Hypothalamus (tissue), 51 donors: ENCODE measurements at places on chromosomes 7 and 10.

GRCh38 chr10:128751284-128751683, 625.1 kb upstream of the MKI67 start:
- peak; percentile 15 for DNase-seq

DNA sequence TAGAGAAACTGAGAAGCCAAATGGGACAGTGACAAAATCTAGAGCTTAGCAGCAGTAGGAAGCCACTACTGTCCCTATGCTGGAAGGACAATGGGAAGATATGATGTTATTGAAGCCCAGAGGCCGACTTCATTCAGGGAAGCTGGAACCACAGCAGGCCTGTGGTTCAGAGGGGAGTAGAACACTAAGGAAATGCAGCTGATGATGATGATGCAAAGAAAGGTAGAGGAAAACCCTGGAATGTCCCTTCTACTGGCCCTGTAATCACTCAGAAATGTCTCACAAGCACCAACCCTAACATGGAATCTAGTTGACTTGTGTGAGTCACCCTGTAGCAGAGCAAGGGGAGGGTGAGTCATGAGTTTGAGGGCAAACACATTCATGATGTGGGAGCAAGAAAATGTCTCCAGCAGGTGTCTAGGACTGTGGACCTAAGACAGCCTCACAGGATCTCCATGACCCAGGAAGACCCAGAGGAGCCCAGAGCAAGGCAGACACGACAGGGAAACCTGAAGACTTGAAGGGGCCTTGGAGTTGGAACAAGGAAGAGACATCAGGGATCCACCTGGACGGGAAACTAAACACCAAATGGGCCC, 37.0 kb upstream of the LRRC17 start:
- DNase-seq, result no peak

DNA sequence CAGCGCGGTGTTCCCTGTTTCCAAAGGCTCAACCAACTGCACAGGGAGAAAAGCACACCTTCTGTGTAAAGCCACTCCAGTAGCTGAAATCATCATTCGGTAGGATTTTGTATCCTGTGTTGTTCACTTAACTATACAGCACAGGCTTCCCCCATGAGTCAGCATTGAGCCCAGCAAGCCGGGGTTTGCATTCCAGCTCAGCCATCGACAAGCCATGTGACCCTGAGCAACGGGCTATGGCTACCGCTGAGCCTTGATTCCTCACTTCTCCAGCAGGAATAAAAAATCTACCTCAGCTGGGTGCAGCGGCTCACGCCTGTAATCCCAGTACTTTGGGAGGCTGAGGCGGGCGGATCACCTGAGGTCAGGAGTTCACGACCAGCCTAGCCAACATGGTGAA, 44.1 kb upstream of the ATP6V0A4 start:
- no peak for DNase-seq

GRCh38 chr10:97732052-97732359, 4.9 kb upstream of the ZFYVE27 start:
- no peak for DNase-seq

DNA sequence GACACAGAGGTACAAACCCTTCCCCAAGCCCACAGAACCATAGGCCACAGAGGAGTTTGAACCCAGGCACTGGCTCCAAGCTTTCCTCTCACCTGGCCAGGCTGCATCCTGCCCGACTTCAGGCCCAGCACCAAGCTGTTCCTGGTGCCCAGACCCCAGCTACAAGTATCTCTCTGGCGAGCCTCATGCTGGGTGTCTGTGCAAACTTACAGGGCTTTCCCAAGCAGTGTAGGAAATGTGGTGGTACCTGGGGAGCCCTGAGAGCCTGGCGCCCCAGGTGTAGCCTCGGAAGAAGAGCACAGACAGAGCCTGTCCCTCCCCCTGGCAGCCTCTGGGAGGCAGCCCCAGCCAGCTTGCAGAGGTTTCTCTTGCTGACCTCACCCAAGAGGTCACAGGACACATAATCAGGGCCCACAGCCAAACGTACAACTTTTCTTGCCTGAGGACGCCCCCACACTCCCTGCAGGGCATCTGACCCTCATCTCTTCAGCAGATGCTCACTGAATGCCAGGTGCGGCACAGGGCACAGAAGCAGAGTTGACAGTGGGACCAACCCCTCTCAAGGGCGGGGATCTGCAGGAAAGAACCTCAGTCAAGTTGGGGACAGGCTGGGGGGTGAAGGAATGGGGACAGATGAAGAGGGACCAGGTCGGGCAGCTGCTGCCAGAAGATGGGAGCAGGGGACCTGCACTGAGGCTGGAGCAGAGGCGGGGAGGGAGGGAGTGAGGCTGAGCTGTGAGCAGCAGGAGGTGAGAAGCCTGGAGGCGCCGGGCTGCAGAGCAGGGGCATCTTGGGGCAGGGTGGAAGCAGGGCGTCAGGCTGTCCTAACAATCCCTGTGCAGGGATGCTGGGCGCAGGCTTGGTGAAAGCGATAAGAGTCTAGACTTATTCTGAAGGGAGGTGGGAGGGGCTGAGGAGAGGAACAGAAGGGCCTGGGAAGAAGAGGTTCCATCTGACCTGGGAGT, 16.3 kb upstream of the MYL7 start:
- DNase-seq, result no peak

DNA sequence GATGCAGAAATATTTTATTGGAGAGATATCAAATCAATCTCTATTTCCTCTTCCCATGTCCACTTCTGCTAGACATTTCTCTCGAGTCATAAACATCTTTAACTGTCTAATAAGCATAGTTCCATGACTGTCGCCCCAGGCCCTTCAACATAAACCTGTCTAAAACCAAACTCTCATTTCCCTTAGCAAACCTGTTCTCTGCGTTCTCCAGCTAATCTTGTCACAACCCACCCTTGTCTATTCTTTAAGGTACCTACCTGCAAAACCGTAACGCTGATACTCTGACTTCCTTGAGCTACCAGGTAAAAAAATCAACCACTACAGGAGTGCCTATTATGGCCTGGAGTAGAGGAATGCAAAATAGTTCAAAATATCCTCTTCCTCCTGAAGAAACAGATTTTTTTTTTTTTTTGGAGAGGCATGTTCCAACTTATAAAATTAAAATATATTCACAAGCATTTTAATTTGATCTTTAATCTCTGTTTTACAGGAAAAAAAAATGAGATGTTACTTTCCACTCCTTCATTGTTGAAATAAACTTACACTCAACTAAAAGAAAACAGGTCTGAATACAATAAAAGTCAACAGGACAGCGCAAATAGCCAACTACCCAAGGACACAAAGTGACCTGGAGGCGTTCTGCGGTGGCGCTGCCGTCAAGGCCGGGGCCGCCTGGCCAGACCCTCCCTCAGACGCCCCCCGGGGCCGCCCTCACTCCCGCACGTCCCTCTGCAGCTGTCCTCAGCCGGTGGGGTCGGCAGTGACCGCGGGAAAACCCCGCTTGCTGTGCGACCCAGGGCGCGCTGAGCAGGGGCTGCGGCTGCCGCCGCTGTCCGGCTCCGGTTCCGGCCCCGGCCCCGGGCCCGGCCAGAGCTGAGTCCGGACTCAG, 765 bp downstream of the SLC25A40 start:
- DNase-seq, result peak; percentile 54

DNA sequence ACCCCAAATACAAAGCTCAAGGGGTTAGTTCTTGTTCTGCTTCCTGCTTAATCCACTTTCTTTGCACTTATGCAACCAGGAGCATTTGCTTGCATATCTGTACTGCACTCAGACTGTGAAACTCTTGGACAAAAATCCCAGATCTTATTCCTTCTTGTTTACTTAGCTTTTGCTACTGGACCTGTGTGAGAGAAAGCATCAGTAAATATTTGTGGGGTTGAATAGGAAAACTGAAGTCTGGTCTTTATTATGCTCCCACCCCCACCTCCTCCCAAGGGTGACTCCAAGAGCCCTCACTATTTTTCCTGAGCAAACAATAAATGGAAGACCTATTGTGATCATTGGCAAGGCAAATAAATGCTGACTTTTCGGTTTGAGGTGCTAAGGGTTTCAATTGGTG, 57.1 kb upstream of the VSTM2A start:
- no peak for DNase-seq

- no peak for DNase-seq
Measured at GRCh38 chr10:62826273-62826672, 10.1 kb upstream of the EGR2 start.

GRCh38 chr7:106012935-106013439, 49.9 kb downstream of the CDHR3 start:
- DNase-seq, result no peak

DNA sequence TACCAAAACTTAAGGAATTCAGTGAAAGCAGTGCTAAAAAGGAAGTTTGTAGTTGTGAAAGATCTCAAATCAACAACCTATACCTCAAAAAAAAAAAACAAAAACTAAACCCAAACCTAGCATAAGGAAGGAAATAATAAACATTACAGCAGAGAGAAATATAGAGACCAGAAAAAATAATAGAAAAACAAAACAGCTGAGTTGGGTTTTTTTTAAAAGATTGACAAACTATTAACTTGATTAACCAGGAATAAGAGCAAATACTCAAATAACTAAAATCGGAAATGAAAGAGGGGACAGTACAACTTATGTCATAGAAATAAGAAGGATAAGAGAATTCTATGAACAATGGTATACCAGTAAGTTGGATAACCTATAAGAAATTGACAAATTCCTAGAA, 6.7 kb downstream of the ECD start:
- DNase-seq, result no peak
